ENCODE measurements at places on chromosomes 12 and 14. TPM values are rescaled to one million over a fixed set of nuclear protein-coding genes. Genes with fewer than 3 reads are reported as not detected.

Gene ASB2
- 0.26 TPM for total RNA-seq

Gene SLCO1C1
- not detected for total RNA-seq

Gene SLC24A4
- total RNA-seq, result not detected

Gene SMIM41
- 0.13 TPM for total RNA-seq

Gene BTBD6
- 75.8 TPM for total RNA-seq

GRCh38 chr14:32460267-32460666 is 131.2 kb downstream of the AKAP6 start:
- no peak for DNase-seq

DNA sequence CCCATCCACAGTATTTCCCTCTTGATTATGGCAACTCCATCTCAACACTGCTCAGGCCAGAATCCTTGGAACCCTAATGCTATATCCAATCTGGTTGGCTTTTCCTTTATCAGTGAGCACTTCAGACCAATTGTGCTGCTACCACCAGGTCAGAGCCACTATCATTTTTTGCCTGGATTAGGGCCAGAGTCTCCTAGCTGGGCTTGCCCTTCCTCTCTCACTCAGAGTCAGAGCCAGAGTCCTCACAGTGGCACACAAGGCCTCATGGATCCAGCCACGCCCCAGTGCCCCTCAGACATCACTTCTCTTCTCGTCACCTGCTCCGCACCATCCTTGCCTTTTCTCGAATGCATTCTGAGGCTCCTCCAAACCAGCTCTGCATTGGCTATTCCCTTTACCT is 211.1 kb downstream of the ANO6 start:
- no peak for DNase-seq

DNA sequence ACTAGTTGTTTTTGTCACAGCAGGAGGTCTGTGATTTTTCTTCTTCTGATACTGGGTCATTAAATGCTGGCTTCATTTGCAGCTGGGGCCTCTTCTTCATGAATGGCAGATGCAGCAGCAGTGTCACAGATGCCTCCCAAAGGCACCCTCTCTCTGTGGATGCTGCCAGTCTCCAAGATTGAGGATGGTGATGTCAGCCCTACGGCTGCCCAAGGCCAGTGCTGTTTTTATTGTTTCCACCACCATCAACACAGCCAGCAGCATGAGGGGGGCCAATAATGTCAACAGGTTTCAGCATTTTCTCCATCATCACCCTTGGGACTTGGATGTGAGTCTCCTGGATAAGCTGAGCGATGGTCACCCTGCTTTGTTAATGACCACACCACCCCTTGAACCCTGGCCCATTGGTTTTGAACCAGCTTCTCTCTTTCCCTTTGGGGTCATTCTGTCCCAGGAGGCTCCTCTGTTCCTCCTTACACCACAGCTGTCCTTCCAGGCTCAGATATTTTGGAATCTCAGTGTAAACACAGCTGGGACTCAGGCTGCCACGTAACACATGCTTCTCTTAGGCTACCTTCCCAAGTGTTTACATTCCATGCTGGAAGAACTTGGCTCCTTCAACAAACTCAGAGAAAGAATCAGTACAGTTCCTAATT is 151.7 kb upstream of the DDHD1 start:
- DNase-seq, result no peak

GRCh38 chr14:95533822-95534221 is 1.0 kb upstream of the GLRX5 start:
- no peak for DNase-seq

GRCh38 chr12:1576410-1577241 is 17.8 kb downstream of the FBXL14 start:
- no peak for DNase-seq

- DNase-seq, result peak; percentile 84
Observed at GRCh38 chr12:96401076-96401871, 1.0 kb upstream of the CDK17 start.
